NCI-H2081 treated with DMSO at 0.1 percent for 48 hours (cell line): ENCODE measurements at places on chromosomes 2 and 18.

DNA sequence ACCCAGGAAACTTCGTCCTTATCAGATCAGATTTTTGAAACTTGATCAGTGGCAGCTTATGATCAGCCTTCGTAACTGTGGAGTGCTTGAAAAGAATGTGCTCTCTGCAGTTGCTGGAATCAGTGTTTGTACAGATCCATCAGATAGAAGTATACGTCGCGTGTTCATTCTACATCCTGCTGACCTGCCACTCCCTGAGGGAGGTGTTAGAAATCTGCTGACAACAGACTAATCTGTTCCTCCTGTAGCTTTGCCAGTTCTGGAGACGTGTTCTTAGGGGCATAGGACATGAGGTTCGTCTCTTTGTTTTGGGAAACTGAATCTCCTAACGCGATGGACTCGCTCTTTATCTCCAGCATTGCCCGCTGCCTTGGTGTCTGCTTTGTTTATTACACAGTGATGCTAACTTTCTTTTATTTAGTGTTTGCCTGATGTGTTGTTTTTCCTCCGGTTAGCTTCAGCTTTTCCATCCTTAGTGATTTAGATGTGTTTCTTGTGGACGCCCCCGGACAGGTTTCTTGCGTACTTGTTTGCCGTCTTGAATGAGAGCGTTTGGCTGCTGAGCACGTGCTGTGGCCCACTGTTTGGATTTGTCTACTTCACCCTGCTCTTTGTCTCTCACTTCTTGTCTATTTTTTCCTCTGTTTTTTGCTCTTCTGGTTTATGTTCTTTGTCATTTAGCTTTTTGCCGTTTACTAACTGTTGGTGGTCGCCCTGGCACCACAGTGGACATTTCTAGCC is 17.4 kb upstream of the GAL3ST2 start:
- no peak for DNase-seq

- no peak for DNase-seq
These were observed 1993.1 kb upstream of the CELF4 start for GRCh38 chr18:39558658-39559057.

DNA sequence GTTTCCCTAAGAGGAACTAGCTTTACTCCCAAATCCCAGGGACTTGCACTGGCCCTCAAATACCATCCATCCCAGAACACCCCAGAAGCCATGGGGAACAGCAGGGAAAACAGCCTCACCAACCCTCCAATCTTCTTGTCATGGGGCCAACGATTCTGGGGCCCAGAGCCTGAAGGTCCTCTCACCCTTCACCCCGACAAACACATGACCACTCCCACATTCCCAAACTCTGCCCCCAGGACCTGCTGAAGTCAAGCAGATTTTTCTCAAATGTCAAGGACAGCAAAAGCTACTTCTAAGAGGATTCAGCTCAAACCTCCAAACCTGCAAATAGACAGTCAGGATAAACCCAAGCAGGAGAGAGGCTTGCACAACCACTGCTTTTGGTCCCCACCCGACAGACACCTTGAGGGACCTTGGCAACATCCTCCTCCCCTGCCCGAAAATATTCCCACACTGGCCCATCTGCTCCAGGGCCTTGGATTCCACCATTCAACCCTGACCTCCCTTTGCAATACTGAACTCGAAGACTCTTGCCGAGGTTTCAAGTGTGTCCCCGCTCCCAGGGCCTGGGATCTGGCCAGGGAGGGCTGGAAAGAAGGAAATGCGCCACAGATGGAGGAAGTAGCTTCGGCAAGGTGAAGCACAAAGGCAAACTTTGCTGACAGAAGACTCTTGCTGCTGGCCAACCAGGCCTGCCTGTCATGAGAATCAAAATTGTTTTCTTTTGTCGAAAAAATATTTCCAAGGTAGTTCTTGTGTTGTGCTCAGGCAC is 143.3 kb downstream of the ZFP36L2 start:
- no peak for DNase-seq

- no peak for DNase-seq
These were observed 53.6 kb downstream of the POLE4 start for GRCh38 chr2:75012080-75012479.

GRCh38 chr18:75317703-75318102 is 107.1 kb downstream of the TSHZ1 start:
- DNase-seq = no peak

DNA sequence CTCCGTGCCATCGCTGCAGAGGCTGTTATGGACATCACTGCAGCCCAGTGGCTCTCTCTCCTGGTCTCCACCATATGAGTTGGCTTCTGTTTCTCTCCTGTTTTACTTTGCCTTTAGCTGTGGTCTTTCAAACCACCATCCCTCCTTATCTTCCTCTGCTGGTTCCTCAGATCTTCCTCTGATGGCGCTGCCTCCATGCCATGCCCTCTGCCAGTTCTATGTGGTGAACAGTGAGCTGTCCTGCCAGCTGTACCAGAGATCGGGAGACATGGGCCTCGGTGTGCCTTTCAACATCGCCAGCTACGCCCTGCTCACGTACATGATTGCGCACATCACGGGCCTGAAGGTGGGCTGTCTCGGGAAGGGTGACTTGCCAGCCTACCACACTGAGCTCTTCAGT is 13.1 kb downstream of the TYMS start:
- no peak for DNase-seq

- DNase-seq = no peak
These were observed 123.3 kb upstream of the DCC start for GRCh38 chr18:52216666-52217065.

GRCh38 chr2:213932-214693 is 49.7 kb downstream of the SH3YL1 start:
- no peak for DNase-seq

DNA sequence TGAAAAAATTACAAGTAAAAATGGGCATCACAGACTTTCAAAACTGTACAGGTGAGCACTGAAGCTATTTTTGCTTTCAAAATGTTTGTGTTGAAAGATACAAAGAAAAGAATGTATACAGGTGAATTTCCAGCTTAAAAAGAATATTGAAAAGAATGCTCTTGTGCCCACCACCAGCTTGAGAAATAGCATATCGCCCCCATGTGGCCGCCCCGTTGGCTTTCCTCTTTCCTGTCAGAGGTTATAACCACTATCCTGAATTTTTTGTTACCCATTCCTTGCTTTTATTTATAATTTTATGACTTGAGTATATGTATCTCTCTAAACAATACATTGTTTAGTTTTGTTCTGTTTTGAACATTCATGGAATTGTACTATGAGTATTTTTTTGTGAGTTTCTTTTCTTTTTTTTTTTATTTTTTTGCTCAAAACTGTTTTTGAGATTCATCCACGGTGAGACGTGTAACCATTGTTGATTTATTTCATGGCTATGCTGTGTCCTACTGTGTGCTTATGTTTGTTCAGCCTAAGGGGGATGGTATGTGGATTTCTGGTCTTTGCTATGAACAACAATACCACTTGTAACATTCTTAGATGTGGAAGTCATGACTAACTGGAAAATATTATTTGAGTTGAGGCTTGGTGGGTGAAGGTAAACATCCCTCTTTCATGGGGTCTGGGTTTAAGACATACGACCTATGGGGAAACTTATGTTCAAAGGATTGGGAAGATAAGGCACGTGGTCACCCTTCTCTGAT is 11.6 kb downstream of the TRPM8 start:
- no peak for DNase-seq

- no peak for DNase-seq
These were observed 108.0 kb upstream of the LDAH start for GRCh38 chr2:20930928-20931327.

DNA sequence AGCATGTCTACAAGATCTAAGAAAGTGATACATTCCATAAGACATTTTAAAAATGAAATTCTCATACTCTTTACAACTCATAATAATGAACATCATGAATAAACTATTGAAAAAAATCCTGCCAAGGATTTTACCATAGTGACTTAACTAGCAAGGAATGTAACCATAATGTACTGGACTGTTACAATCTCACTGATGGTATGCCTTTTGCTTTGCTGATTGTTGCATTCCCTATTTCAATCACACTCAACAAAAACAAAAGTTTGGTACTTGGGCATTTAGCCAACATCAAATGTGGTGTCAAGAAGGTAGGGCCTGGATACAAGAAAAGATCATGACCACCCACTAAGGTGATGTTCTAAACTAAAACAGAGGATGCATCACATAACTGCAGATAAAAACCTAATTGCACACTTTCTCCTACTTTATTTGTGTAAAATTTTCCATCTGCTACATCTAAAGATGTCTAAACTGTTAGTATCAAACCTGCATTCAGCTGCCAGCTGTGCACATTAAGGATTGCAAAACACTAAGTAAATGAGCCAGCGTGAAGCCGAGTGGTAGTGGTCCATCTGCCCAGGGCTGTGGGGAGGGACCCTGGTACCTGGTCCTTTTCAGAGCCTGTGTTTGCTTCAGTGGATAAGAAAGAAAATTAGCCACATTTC is 564.4 kb downstream of the ZEB2 start:
- no peak for DNase-seq

- DNase-seq = no peak
These were observed 87.8 kb upstream of the THOC1 start for GRCh38 chr18:355678-356077.

DNA sequence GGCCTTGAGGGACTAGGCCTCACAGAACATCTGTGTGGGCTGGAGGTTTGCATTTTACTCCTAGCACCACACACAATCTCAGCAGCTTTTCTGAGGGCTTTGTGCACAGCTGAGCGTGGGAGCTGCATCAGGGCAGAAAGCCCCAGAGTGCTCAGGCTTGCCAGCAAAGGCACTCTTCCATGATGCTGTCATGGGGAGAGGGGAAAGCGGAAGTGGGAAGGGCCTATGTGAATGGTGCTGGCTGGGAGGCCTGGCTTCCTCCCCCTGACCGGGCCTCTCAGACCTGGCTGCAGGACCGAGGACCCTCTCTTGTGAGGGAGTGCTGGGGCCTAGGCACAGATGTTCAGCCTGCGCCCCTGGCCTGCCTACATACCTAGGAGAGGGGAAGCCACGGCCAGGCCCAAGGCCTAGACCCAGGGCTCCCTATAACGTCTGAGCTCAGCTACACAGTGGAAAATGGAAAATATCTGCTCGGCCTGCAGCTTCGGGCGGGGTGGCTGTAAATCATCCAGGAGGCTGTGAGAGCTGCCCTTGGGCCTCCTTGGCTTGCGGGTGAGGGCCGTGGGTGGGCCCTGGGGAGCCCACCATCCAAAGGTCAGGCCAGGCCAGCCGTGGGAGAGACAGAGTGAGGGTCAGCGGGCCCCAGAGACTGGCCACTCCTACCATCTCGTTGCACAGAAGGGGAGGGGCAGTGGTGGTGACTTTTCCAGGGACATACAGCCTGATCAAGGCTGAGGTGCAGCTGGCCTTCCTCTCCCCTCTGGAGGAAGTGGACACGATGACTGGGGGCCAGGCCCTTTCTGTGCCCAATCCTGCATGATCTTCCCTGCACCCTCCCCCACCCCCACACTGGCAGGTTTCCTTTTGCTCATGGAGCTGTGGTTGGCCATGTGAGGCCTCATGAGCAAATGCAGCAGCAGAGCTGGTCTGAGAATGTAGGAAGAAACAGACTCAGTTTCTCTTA is 22.8 kb downstream of the GLI2 start:
- DNase-seq = no peak

- DNase-seq = no peak
These were observed 620.2 kb downstream of the KCNJ3 start for GRCh38 chr2:155318710-155319109.

DNA sequence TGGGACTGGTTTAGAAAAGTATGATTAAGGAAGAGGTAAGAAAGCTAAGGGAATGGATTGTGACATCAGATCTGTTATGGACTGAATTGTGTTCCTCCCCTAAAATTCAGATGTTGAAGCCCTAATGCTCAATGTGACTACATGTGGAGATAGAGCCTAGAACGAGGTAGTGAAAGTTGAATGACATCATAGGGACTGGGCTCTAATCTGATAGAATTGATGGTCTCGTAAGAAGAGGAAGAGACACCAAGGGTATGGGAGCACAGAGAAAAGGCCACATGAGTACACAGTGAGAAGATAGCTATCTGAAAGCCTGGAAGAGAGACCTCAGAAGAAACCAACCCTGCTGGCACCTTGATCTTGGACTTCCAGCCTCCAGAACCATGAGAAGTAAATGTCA is 178.3 kb downstream of the TRIB2 start:
- no peak for DNase-seq

DNA sequence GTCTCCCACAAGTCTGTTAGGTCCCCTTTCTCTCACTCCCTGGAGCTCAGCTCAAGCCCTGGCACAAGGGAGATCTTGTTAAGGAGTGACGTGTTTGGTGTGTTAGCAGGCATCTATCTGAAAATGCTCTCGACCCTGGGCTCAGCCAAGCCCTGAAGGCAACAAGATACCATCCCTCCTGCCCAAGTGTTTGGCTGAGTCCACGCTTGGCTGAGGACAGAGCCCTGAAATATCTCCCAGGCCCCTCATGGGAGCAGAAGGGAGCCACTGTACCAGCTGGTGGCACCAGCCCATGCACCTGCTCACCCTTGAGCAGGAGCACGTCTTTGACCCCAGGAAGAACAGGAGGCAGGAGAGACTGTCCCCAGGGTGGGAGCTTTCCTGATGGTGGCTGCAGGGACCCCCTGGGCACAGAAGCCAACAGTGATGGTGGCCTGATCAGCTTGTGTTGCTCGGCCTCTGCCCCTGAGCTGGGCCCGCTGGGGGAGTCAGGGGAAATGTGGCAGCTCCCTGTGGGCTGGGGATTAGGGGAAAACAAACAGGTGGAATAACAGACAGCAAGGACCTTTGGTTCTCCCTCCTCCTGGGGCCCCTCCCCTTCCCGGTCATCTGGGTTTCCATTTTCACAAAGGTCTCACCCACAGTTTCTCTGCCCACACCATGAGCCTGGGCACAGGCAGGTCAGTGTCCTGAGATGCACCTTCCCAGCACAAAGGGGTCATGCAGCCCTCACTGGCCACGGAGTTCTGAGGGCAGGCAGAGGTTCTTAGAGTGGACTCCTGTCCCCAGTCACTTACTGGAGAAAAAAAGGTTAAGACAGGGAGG is 91.6 kb downstream of the RHOB start:
- DNase-seq = no peak

GRCh38 chr2:66431846-66432587 is 2.9 kb upstream of the MEIS1 start:
- no peak for DNase-seq

- no peak for DNase-seq
These were observed 366.1 kb upstream of the CRIM1 start for GRCh38 chr2:35989503-35989902.

- peak; percentile 28 for DNase-seq
These were observed 15.6 kb upstream of the CEP68 start for GRCh38 chr2:65040400-65041261.

DNA sequence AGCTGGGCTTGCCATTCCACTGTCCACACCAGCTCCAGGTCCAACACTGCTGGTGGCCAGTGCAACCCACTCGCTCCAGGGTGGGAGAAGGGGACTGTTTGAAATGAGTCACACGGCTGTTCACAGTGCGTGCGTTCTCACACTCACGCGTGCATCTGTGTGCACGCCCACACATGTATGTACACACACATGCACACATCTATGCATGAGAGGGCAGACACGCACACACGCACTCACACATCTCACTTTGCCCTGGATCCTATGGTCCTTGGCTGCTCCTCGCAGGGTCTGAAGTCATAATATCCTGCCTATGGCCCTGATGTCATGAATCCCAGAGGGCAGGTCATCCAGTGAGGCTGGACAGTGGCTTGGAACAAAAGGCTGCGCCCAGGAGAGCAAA is 182.8 kb downstream of the EIPR1 start:
- DNase-seq = no peak
